ENCODE measurements at places on chromosomes 6 and 20. TPM values are rescaled to one million over a fixed set of nuclear protein-coding genes. Genes with fewer than 3 reads are reported as not detected.
A peak's percentile ranks its signal among the peaks of the same experiment; 100 is the strongest.

DNA sequence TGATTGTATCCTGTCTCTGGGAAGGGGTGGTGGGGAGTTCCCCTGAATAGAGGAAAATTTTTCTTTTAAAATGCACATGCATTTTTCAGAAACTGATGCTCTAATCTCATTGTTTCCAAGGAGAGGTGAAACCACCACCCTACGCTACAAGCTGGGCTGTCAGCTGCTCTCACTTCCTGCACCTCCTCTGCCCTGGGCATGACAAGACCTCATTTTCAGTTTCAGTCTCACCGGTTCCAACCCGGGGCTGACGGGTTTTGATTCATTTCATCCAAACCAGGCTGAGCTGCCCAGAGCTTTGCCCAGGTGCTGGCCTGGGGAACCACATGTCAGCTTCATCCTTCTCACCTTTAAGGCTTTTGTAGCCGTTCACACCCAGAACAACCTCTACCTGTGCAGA is 99.7 kb downstream of the EYA2 start:
- H3K27me3 ChIP-seq = no peaks in the 10 kb centered on the region
- H3K27ac ChIP-seq = no peak overlapping the region
- no peak for DNase-seq
- no peak overlapping the region for H3K4me3 ChIP-seq
- H3K36me3 ChIP-seq = no peaks in the 10 kb centered on the region

DNA sequence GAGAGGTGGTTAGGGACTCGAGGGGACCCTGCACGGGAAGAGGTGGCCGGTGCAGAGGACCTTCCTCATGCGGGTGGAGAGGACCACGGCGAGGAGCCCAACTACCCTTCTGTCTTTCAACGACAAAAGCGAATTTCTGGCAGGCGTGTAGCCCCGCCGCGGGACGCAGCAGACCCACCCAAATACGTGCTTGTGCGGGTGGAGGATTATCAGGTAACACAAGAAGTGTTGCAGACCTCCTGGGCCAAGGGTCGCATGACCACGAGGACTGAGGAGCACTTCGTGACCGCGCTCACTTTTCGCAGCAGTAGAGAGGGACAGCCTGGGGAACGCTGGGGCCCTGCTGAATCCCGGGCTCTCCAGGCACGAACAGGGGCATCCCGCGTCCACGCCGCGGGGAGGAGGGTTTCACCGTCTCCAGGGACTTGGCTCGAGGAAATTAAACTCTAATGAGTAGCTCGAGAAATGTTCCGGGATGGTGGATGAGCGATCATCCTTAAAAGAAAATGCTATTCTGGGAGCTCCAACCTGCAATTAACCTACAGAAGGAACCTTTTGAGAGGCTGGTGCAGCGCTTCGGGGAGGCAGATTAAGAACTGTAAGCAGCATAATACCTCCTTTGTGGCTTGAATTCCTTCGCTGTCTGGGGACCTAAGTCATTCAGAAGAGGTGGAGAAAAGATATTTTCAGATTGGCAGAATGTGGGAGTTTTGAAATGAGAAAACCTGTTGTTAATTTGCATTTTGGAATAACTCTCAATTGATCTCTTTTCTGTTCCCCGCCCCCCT is 804 bp downstream of the C6orf141 start:
- H3K27ac ChIP-seq = no peak overlapping the region
- no peak for DNase-seq
- H3K4me3 ChIP-seq = peak overlapping the region; percentile 32
- H3K4me1 ChIP-seq = peaks cover 4% of the 10 kb centered on the region
- no peaks in the 10 kb centered on the region for H3K36me3 ChIP-seq
- H3K27me3 ChIP-seq = peaks cover 29% of the 10 kb centered on the region

DNA sequence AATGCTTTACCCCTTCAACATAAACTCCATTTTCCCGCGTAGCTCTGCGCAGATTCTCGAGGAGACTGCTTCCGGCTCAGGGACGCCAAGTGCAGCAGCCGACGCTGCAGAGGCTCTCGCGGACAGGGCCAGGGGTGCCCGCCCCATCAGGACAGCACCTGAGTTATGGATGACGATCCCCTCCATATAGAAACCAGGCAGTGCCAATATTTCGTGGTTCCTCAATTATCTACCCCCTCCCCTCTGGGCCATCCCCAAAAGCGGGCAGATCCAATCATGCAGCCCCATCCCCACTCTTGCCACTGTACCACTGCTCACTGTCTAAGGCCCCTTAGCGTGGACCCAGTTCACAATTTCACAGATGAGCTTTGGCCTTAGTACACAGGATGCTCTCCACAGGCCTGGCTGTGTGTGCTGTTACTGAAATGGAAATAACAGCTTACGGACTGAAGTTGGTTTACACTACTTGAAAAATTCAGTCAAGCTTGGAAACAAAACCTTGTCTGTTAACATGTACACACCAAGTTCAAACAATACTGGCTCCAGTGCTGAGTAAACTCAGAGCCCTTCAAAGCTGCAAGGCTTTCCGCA is 74.5 kb downstream of the DACT2 start:
- no peak for DNase-seq
- no peak overlapping the region for H3K27ac ChIP-seq
- H3K36me3 ChIP-seq = no peaks in the 10 kb centered on the region
- H3K4me3 ChIP-seq = no peak overlapping the region

GRCh38 chr6:51842804-51843378 is 244.5 kb downstream of the PKHD1 start:
- H3K27me3 ChIP-seq = no peaks in the 10 kb centered on the region
- no peaks in the 10 kb centered on the region for H3K36me3 ChIP-seq
- no peak for DNase-seq
- H3K27ac ChIP-seq = no peak overlapping the region
- no peaks in the 10 kb centered on the region for H3K4me1 ChIP-seq

GRCh38 chr6:112298021-112298745 is 43.8 kb upstream of the LAMA4 start:
- peaks cover 16% of the 10 kb centered on the region for H3K27me3 ChIP-seq
- H3K4me3 ChIP-seq = no peak overlapping the region
- H3K27ac ChIP-seq = no peak overlapping the region

DNA sequence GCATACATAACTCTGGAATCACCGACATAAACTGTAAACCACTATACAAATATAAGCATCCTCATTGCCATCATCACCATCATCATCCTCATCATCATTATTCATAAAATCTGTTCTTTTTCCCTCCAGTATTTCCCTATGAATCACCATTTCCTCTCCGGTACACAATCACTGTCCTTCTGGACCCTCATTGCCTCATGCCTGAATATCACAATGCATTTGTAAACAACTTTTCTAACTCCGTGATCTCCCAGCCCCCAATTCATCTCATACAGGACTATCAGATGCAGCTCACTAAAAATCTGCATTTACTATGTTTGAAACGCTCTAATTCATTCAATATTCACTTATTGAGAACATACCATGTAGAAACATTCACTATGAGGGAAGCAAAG is 339.7 kb downstream of the TBC1D32 start:
- no peaks in the 10 kb centered on the region for H3K36me3 ChIP-seq
- no peak for DNase-seq
- no peak overlapping the region for H3K4me3 ChIP-seq
- H3K4me1 ChIP-seq = no peaks in the 10 kb centered on the region
- no peak overlapping the region for H3K27ac ChIP-seq

GRCh38 chr20:21182832-21183563 is 57.1 kb downstream of the KIZ start:
- no peak for DNase-seq
- no peak overlapping the region for H3K27ac ChIP-seq
- H3K4me3 ChIP-seq = no peak overlapping the region
- H3K36me3 ChIP-seq = no peaks in the 10 kb centered on the region
- no peaks in the 10 kb centered on the region for H3K27me3 ChIP-seq

- no peak overlapping the region for H3K4me3 ChIP-seq
- H3K27me3 ChIP-seq = no peaks in the 10 kb centered on the region
- DNase-seq = no peak
- H3K4me1 ChIP-seq = no peaks in the 10 kb centered on the region
Observed at GRCh38 chr20:46929902-46930301, 35.3 kb downstream of the EYA2 start.

DNA sequence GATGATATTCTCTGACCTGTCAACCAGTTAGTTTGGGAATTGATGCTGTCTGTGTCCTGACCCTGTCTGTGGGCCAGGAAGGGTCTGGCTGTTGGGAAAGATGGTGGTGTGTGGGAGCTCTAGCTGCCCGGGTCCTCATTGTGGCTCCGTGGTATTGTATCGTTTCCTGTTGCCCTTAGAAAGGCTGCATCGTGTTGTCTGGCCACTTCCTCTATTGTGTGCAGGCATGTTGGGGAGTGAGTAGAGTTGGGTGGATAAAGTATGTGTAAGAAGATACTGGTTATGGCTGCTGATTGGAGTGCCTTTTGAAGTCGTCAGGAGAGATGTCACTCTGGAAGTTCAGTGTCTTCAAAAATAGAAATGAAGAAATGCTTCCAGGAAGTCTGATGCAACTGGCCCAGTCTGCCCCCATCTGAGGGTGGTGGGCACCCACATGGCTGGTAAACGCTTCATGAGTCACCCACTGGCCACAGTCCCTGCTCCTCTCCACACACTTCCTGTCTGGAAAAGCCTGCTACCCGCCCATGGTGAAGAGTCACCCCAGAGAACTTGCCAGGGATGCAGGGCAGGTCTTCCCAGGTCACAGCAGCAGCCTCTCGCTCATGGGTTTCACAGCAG is 27.9 kb downstream of the PPARD start:
- no peaks in the 10 kb centered on the region for H3K27me3 ChIP-seq
- no peak for DNase-seq
- no peak overlapping the region for H3K4me3 ChIP-seq
- H3K4me1 ChIP-seq = peaks cover 14% of the 10 kb centered on the region
- H3K36me3 ChIP-seq = no peaks in the 10 kb centered on the region
- no peak overlapping the region for H3K27ac ChIP-seq

GRCh38 chr6:136745300-136745699 is 47.0 kb downstream of the MAP3K5 start:
- no peaks in the 10 kb centered on the region for H3K36me3 ChIP-seq
- no peak overlapping the region for H3K4me3 ChIP-seq
- H3K27me3 ChIP-seq = no peaks in the 10 kb centered on the region
- H3K4me1 ChIP-seq = no peaks in the 10 kb centered on the region

DNA sequence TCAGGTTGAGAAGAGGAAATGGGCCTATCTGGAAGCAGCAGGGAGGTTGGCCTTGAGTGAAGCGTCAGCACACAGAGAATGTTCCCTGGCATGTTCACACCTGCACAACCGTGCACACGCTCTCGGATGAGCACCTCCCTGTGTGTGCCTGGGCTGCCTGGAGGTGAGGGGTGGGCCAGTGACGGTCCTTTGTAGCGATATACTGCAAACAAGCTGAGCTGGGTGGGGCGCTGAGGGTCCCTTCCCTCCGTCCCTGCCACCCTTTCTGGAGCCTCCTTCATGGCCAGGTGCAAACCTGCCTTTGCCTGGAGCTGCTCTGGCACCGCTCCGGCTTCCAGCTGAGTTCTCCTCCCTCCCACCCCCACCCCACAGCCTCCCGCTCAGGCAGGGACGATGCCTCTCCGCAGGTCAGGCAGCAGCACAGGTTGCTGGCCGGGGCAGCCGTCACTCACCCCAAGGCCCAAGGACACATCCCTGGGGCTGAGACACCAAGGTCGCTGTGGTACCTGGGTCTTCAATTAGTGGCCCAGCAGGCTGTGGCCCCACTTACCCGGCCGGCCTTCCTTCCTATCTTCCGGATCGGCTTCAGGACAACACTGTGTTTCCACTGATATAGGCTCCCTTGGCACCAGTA is 111.6 kb downstream of the ERMARD start:
- no peak overlapping the region for H3K4me3 ChIP-seq
- no peak for DNase-seq
- H3K4me1 ChIP-seq = no peaks in the 10 kb centered on the region
- H3K27ac ChIP-seq = no peak overlapping the region

DNA sequence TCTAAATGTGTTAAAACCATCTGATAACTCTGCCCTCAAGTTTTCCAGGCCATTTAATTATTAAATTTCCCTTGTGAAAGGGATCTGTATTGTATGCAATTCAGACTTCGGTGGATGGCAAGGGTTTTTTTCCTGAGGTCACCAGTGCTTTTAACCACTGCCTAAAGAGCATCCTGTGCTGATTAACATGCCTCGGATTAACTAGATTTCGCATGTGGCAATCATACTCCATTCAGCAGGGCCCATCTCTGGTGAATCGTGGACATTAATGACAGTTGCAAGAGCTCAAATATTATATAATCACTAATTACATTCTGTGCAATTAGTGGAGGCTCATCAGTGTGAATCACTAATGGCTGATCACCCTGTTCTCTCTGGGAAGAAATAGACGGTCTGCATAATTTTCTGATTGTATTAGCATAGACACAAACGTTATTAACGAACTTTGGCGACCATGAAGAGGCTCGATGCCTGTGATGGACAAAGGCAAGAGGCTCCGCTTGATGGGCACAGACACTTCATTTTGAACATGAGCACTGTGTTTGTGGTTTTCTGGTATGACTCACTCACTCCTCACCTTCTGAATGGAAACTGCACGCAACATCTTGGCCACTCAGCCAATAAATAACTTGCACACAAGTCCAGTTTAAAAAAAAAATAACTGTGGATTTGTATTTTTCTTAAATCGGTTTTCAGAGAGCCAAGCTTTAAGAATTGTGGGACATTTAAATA is 31.4 kb downstream of the LINC00237 start:
- H3K4me1 ChIP-seq = no peaks in the 10 kb centered on the region
- no peak overlapping the region for H3K27ac ChIP-seq
- H3K27me3 ChIP-seq = no peaks in the 10 kb centered on the region
- DNase-seq = no peak

- no peak overlapping the region for H3K4me3 ChIP-seq
- H3K27ac ChIP-seq = no peak overlapping the region
- no peaks in the 10 kb centered on the region for H3K36me3 ChIP-seq
Observed at GRCh38 chr20:49446808-49447207, 35.7 kb downstream of the KCNB1 start.

Gene VGLL2
- 0.07 TPM for polyA plus RNA-seq

Gene ABCF1
- 23.5 TPM for polyA plus RNA-seq

Gene FOXA2
- polyA plus RNA-seq = 0.02 TPM

Gene TMEM170B
- 1.7 TPM for polyA plus RNA-seq
